NCI-H460 (cell line): ENCODE measurements at places on chromosomes 4 and X.

DNA sequence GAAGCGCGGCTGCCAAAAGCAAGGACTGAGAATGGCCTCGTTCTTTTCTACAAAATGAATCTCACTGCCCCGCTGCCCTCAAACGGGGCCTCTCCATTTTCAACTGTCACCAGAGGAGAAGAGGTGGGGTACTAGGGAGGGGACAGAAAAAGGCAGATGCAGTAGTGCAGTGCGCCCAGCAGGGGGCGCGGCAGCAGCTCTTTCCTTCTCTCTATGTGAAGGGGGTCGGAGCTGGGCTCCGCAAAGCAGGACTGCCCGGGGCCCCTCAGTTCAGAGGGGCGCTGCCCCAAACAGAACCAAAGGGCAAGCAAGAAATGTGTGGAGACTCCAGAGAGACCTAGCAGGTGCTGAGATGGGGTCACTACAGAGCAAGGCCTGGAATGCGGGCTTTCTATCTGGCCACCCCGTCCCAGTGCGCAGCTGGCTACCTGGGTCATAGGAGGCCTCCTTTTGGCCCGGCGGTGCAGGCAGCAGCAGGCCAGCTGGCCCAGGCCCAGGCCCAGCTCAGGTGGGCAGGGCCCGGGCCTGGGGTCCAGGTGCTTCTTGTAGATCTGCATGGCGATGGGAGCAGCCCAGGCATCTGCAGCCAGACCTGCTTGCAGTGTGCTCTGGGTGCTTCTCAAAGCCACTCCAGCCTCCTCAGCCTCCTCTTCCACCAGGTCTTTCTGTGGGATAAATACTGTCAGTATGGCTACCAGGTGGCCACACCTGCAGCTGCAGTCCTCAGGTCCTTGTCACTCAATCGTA, 5.9 kb downstream of the IRAK1 start:
- peak; percentile 40 for DNase-seq

DNA sequence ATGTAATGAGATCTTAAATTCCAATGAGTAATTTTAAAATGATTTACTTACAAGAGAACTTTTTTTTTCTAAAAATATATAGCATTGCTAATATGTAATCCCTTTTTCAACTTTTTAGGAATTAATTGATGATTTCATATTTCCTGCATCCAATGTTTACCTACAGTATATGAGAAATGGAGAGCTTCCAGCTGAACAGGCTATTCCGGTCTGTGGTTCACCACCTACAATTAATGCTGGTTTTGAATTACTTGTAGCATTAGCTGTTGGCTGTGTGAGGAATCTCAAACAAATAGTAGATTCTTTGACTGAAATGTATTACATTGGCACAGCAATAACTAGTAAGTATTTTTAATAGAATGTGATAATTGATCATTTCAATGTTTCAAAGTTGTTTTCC, 113.2 kb downstream of the USP9X start:
- DNase-seq, result no peak

DNA sequence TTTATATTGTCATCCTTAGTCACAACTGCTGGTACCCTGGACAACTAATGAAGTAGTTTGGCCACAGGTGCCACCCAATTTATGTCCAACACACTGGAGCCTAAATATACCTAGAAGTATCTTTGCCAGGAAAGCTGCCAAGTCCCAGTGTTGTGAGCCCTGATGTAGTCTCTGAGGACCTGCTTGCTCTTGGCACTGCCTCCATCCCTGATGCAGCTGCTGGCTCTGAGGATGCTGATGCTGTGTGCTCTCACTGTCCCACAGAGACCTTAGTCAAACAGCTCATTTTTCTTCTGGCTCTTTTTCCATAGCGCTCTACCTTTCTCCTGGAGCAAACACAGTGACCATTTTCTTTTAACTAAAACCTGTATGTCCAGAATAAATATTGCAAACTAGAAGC, 1535.4 kb upstream of the ADGRL3 start:
- DNase-seq, result no peak

DNA sequence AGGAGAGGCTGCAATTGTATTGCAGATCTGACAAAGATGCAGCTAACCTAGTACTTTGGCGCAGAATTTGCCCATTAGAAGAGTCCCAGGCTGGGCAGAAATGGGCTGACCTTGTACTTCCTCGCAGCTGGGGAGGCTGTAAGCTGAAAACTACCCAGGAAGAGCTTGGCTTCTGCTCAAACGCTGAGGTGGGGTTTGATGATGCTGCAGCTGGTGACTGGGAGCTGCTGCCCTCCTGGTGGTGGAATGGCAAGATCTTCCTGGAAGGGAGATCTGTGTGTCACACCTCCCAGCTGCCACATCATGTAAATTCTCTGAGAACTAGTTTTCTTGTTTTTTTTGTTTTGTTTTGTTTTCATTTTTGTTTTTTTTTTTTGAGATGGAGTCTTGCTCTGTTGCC, 17.4 kb downstream of the CCNG2 start:
- no peak for DNase-seq

DNA sequence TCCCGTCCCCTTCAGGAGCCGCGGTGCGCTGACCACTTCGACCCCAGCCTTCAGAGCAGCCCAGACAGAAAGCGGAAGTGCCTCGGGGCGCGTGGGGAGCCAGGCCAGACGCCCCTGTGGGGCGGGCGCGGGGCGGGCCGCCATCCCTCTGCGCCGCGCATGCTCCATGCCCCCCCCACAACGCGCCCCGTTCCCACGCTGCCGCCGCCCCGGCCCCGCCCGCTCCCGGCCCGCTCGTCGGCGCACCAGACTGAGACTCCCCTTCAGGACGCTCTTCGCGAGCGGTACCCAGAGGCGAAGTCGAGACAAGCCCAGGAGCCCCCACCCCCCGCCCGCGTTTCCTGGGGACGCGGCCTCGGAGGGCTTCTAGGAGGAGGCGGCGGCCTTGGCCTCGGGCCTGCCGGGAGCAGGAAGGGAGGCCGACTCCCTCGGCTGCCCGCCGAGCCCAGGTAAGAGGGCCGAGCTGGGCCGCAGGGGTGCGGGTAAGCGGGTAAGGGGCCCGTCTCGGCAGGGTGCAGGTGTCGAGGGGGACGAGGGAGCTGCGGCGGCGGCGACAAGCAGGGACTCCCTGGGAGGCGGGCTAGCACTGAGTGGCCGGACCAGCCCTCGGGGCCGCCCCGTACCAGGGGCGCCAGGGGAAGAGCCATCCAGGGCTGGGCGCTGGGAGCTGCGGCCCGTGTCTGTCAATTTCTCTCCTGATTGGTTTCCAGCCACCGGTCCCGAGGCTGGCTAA, at the start of gene ZFP92:
Gene ZFP92 (plus strand): TSS at position 218 of the 733 bp plus-strand sequence. CDS start 6,851 bp downstream, outside the sequence.
- no peak for DNase-seq

DNA sequence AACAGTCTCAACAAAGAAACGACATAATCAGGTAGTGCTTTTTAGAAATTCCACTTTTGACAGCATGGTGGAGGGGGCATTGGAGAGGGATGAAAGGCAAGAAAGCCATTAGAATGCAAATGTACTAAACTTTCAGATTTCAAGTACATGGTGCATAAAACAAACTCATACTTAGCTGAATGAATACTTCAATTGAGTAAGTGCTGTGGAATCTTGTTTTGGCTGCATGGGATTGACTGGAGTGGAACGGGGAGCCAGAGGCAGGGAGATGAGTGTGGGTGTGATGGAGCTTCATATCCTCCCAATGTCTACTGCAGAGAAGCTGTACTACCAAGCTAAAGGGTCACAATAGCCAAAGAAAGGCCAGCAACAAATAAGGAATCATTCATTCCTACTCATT, 52.4 kb downstream of the USP46 start:
- DNase-seq, result no peak

DNA sequence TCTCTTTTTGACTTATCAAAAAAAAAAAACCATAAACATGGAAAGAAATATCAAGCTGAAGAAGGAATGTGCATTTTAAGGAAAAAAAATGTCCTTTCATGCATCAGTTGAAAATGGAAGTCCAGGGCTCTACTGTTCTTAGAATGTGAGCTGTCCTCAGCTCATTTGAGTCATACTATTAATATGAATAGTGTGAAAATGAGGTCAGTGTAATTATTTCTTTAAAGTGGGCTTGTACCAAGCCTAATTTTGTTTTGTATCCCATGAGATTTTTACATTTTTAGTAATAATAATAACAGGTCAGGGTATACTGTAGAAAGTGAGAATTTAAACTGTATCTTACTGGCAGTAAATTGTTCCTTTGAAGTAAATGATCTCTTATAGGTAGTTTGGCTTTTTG, 148.5 kb downstream of the NAA11 start:
- no peak for DNase-seq
